ENCODE measurements at places on chromosomes 16 and 17.

DNA sequence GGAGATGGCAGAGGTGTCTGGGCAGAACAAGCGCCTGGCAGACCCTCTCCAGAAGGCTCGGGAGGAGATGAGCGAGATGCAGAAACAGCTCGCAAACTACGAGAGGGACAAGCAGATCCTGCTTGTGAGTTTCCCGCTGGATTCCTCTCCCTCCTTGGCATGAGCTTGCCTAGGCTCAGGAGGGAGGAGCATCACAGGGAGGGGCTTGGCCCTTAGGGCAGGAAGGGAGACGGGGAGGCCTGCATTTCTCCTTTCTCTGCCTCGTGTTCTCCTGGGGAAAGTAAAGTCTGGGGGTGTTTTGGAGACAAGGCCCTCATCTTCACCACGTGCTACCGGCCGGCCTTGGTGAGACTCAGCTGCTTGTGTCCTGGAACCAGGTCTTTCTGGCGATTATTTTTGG is 18.0 kb upstream of the DBNDD1 start:
- no peaks in the 10 kb centered on the region for H3K4me1 ChIP-seq
- no peak for DNase-seq
- H3K27ac ChIP-seq = no peak overlapping the region
- H3K27me3 ChIP-seq = no peaks in the 10 kb centered on the region

- H3K36me3 ChIP-seq = no peaks in the 10 kb centered on the region
- no peak overlapping the region for H3K4me3 ChIP-seq
- no peaks in the 10 kb centered on the region for H3K27me3 ChIP-seq
Measured at GRCh38 chr16:27703121-27703520, 153.2 kb downstream of the KATNIP start.

DNA sequence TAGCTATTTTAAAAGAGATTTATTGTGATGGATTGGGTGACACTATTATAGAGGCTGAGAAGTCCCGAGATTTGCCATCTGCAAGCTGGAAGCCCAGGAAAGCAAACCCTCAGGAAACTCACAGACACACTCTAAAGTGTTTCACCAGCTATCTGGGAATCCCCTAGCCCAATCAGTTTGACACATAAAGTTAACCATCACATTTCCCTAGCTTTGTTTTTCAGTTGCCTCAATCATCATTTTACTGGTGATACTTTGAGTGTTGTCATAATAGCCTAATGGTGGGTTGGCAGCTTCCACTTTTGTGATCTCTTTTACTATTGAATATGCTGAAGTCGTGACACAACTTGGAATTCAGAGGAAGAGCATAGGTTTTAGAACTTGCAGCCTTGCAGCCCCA is 1.8 kb downstream of the SGF29 start:
- H3K27me3 ChIP-seq = no peaks in the 10 kb centered on the region
- peaks cover 28% of the 10 kb centered on the region for H3K36me3 ChIP-seq
- H3K4me1 ChIP-seq = peaks cover 30% of the 10 kb centered on the region
- H3K27ac ChIP-seq = no peak overlapping the region

- peaks cover 73% of the 10 kb centered on the region for H3K4me1 ChIP-seq
- H3K27ac ChIP-seq = peak overlapping the region; percentile 31
- H3K27me3 ChIP-seq = no peaks in the 10 kb centered on the region
- no peak overlapping the region for H3K4me3 ChIP-seq
Measured at GRCh38 chr16:11580451-11581086, 6.2 kb downstream of the LITAF start.

GRCh38 chr17:34622862-34623623 is 43.7 kb downstream of the TMEM132E start:
- H3K4me1 ChIP-seq = no peaks in the 10 kb centered on the region
- H3K27me3 ChIP-seq = peaks cover 42% of the 10 kb centered on the region
- no peaks in the 10 kb centered on the region for H3K36me3 ChIP-seq
- no peak overlapping the region for H3K27ac ChIP-seq

DNA sequence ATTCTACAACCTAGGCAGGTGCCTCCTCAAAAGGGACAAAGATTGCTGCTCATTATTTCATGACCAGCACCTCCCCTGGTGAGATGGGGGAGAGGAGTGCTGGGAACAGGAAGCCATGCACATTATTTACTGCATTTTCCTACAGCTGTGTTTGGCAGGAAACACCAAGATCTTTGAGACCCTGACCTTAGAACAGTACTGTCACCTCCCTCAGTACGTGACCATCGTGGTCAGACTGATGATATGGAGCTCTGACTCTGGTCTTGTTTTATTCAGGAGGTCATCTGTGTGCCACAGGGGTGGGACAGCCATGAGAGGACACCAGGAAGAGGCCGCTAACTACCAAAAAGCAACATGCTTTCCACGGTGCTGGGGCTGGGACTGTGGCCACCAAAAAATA is 37.4 kb downstream of the USP22 start:
- peaks cover 10% of the 10 kb centered on the region for H3K4me1 ChIP-seq
- no peak overlapping the region for H3K27ac ChIP-seq
- DNase-seq = no peak
- no peaks in the 10 kb centered on the region for H3K27me3 ChIP-seq
- H3K4me3 ChIP-seq = no peak overlapping the region

- H3K27me3 ChIP-seq = peaks cover 7% of the 10 kb centered on the region
- H3K36me3 ChIP-seq = no peaks in the 10 kb centered on the region
- no peak overlapping the region for H3K4me3 ChIP-seq
- H3K27ac ChIP-seq = no peak overlapping the region
Measured at GRCh38 chr16:57940382-57940966, 30.5 kb downstream of the CNGB1 start.

DNA sequence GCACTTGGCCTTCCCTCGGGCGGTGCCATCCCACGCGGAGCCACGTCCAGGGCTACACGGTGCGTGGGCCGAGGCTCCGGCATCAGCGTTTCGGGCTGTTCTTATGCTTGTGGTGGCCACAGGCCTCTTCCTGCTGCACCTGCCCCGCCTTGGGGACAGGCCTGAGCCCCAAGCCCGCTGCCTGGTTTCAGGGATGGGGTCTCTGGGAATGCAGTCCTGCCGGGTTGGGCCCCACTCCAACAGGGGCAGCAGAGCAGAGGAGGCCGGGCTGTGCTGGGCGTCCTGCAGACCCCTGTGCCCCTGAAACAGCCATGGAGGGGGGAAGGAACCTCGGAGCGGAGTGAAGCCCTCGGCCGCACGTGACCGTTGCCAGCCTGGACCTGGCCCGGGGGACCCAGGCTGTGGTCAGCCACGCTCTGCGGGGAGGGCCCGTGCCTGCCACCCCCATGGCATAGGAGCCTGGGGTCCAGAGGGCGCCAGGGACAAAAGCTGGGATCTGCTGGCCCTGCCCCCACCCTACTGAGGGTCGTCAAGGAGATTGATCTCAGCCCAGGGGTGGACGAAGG is 453 bp upstream of the WFIKKN1 start:
- H3K4me1 ChIP-seq = peaks cover 4% of the 10 kb centered on the region
- DNase-seq = no peak

DNA sequence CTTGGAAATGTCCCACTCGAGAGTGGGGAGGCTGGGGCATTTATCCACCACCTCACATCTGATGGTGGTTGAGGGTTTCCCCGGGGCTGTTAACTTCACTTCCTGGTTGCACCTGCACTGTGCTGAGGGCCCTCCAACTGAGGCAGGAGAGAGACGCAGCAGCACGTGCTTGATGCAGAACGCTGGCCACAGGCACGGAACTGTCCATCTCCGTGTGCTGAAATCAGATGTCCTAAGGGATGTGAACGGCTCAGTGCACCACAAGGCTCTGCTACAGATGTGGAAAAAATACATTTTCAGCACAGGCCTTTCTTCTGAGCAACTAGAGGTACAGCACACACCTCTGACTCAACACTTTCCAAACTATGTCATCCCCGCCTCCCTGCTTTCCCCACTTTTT is 114.8 kb upstream of the C16orf82 start:
- no peak overlapping the region for H3K4me3 ChIP-seq
- DNase-seq = no peak
- H3K36me3 ChIP-seq = no peaks in the 10 kb centered on the region
- H3K4me1 ChIP-seq = no peaks in the 10 kb centered on the region
